ENCODE measurements at places on chromosomes 12 and 14.

DNA sequence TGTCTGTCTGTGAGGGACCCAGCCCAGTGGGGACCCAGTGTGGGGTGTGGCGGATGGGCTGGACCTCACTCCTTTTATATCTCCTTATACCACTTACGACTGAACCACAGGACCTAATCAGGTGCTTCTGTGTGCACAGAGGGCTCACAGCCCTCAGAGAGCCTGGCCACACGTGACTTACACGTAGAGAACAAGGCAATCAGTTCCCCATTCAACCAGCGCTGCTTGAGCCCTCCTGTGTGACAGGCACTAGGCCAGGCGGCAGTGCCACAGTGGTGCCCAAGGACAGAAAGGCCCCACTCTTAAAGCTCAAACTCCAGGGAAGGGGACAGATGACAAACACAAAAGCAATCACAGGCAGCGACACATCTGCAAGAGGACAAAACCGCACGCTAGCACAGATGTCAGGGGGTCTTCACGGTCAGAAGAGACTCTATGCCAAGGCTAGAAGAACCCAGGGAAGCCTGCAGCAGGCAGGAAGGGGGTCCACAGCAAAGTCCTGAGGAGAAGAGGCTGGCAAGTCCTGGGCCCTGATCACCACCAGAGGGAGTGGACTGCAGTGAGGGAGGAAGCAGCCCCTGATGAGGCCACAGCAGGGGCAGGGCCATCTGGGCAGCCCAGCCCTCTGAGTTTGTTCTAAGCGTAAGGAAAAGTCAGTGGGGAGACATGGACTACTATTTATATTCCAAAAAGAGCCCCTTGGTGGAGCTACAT is 39.3 kb downstream of the SETD3 start:
- no peak for DNase-seq

DNA sequence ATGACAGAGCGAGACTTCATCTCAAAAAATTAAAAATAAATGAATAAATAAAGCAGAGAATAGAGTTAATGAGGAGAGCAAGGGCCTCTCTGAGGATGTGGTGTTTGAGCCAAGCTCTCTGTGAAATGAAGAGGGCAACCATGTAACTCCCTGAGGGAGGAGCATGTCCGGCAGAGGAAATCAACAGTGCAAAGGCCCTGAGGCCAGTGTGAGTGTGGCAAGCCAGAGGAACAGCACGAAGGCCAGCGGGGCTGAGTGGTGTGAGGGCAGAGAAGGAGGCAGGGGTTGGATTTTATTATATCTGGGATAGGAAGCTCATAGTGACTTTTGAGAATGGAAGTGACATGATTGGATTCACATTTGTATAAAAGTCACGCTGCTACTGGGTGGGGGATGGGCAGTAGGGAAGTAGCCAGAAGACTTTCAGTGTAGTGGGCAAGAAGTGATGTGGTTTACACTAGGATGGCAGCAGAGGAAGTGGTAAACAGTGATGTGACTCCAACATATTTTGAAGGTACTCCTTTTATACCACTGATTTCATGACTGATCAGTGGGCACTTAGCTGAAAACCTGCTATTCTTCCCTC is 10.3 kb upstream of the LRP1-AS start:
- DNase-seq, result no peak

- no peak for DNase-seq
These were observed 292.1 kb upstream of the CLEC14A start for GRCh38 chr14:38547961-38548490.

DNA sequence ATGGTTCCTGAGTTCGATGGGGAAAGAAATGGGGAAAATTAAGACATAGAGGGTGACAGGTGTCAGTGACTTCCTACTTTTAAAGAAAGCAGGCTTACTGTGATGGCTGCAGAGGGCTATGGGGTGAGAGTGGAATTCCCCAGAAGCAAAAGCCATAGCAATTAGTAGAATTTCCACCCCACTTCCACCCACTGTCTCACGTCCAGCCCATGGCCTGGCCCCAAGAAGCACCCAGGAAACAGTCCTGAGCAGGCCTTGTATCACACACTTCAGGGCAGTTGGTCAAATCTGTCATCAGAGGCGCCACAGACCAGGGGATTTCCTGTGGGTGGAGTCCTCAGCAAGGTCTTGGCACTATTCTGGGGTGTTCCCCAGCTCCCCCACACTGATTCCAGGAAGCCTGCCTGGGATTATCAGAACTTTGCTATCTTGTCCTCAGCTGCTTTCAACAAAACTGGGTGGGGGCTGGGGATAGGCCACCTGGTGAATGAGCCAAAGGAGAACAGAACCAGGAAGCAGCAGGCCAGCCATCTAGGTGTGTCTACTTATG is 120.1 kb upstream of the CCND2 start:
- no peak for DNase-seq

DNA sequence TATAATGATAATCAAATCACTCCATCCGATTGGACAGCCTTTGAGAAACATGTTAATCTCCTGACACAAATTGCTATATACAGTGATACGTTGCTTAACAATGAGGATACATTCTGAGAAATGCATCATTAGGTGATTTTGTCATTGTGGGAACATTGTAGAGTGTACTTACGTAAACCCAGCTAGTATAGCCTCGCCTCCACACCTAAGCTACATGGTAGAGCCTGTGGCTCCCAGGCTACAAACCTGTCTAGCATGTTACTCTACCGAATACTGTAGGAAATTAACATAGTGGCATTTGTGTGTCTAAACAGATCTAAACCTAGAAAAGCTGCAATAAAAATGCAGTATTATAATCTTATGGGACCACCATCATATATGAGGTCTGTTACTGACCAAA is 128.6 kb upstream of the PWP1 start:
- no peak for DNase-seq

- peak; percentile 50 for DNase-seq
These were observed 194.2 kb upstream of the ABCD2 start for GRCh38 chr12:39813776-39814175.

DNA sequence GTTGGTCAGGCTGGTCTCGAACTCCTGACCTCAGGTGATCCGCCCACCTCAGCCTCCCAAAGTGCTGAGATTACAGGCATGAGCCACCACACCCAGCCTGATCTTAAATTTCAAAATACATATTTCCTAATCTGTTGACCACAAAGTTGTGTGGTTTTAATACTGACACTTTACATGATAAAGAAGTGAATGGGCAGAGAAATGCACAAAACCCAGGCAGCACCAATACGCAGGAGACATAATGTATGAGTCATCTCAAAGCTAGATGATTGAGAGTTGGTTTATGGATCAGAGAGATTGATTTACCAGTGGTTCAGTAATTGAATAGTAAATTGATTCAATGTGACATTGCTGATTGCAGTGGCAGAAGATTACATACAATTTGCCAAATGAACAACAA is 19.2 kb upstream of the PPP2R5E start:
- no peak for DNase-seq

- no peak for DNase-seq
These were observed 50.9 kb downstream of the BTBD7 start for GRCh38 chr14:93281937-93282336.

DNA sequence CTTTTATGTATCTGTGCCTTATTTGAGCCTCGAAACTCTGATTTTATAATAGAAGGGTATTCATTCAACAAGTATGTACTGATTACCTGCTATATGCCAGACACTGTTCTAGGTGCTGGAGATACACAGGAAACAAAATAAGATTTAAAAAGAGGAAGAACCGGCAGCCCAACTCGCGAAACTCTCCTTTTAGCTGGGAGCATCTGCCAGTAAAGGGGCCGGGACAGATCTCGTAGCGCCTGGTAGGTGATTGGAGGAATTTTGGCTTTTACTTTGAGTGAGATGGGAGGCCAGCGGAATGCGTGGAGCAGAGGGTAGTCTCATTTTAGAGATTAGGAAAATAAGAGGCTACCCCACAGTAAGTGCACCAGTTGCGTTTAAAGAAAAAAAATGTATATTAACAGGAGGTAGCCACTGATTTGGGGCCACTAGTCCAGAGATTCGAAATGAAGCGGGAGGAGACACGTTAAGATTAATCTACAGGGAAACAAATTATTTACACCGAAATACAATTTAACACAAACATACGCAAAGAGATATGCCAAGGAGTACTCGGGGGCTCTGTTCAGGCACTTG is 520 bp upstream of the MON2 start:
- peak; percentile 76 for DNase-seq

DNA sequence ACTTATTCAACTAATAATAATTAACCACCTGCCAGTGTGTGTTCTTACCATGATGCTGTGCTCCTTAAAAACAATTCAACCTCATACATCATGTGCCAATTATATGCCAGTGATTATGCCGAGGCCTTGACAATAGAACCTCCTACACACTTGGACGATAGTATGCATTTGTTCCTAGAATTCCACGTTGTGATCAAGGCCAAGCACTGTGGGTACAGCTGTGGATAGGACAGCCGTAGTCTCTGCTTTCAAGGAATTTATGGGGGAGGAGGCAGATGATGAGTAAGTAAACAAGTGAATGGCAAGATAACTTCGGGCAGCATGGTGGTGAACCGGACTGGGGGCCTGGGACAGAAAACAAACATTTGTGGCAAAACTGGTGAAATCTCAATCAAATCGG is 18.0 kb upstream of the MYO1H start:
- DNase-seq, result no peak

GRCh38 chr14:74948228-74949175 is 6.9 kb downstream of the PGF start:
- DNase-seq, result peak; percentile 72

- no peak for DNase-seq
These were observed 17.5 kb upstream of the BICD1 start for GRCh38 chr12:32089156-32089555.

GRCh38 chr12:132116709-132117557 is 27.2 kb downstream of the DDX51 start:
- no peak for DNase-seq

DNA sequence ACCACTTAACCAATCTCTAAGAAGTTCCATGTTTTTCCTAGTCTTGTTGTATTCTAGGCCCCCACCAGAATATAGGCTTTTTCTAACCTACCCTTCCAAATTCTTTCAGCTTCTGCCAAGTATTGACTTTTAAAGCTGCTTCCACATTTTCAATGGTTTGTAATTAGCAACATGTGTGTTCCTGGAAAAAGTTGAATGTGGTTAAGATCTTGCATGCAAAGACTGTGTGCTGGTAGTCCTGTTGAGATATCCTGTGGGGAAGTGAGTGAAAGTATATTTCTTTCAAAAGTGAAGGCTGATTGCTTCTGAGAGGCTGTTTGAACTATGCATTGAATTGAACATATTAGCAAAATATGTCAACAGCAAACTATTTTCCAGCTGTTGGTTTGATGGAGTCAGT is 646 bp upstream of the OR6C4 start:
- DNase-seq, result no peak

GRCh38 chr14:33404964-33405574 is 466.4 kb downstream of the NPAS3 start:
- DNase-seq, result no peak

DNA sequence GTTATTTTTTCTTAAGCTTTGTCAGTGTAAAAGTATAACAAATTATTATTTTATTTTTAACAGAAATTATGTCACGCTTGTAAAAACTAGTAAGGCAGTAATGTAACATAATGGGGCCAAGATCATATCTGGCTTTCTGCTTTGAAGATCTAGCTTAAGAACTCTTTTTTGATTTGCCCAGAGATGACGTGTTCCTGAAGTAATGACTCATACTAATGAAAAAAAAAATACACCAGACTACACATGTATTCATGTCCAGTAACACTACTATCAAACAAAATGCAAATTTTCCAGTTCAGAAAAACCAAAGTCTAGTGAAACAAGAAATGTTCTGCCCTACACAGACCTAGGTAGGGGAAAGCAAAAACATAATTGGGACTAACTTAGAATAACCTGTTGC is 432.2 kb upstream of the ATXN7L3B start:
- no peak for DNase-seq

DNA sequence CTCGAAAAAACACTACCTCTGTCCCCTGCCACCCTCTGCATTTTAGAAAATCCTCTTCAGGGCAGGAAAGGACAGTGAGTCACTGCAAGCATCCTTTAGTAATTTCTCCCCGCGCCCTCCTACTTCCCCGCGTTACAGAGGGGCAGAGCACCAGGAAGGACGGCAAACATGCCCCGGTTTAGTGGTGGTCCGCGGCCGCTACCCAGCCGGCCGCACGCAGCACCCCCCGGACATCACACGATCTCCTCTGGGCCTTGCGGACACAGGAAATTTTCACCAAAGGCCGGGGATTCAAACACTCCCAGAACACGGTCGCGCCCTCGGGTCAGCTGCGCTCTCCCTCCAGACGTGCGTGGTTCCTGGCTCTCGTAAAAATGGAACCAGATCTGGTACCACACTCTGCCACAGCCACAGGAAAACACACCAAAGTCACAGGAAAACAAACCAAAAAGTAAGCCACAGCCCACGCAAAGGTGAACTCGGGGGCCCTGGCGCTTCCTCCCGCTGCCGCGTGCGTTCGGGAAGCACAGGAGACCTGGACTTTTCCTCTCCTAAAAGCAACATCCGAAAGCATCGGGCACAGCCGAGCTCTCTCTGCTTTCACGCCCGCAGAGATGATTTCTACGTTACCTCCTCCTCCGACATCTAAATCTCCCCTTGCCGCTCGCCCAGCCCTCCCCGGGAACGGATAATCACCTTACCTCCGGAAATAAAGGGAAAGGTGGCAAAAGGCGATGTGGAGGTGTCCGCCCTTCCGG is 839 bp downstream of the SLC38A1 start:
- DNase-seq, result peak; percentile 55

DNA sequence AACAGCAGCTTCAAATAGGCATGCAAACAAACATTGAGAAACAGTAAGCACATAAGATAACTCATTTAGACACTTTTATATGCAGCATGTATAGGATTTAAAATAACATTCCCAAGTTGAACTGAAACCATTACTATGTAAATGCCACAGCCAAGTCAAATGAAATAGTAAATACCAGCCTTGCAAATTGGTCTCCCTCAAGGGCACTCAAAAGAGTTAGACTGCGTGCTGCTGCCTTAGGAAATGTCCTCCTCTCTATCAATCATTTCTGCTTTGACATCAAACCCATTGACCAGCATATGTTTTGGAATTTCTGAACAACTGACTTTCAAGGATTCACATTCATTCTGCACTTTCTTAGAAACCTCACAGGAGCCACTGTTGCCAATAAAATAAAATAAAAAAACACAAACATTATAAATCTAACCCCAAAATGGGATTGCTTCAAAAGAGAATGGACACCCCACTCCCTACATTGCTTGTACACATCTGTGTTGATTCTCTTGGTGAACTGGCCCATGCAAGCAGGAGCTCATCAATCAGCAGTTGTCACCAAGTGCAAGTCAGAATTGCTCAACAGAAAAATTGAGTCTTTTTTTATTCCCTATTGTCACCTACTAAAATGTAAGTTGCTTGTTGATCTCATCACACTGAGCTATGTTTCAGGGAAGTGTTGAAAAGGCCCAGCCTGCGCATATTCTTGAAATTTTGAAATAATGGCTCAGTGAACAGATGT is 256.2 kb downstream of the DAD1 start:
- DNase-seq, result no peak

GRCh38 chr12:3305464-3305863 is 185.5 kb upstream of the PRMT8 start:
- DNase-seq, result no peak

- DNase-seq, result no peak
These were observed 24.3 kb downstream of the ASPG start for GRCh38 chr14:104109731-104110361.

GRCh38 chr14:49586673-49587460 is 687 bp upstream of the RPS29 start:
- peak; percentile 86 for DNase-seq
